CD4-positive, CD25-positive, alpha-beta regulatory T cell (primary cell): ENCODE measurements at places on chromosomes 12 and 14. TPM values are rescaled to one million over a fixed set of nuclear protein-coding genes. Genes with fewer than 3 reads are reported as not detected.

Gene SLC17A8
- polyA plus RNA-seq: not detected

Gene MYH6
- not detected for polyA plus RNA-seq

Gene OR4E2
- not detected for polyA plus RNA-seq

Gene AKAP5
- polyA plus RNA-seq: 0.08 TPM

Gene LRP1-AS
- polyA plus RNA-seq: not detected

Gene MYF5
- polyA plus RNA-seq: not detected
